GM04503 (cell line): ENCODE measurements at places on chromosomes 12 and 14.

- no peak for DNase-seq
Observed at GRCh38 chr12:93895089-93895445, 217.9 kb downstream of the CRADD start.

- DNase-seq, result no peak
Observed at GRCh38 chr12:46663318-46663717, 162.5 kb downstream of the SLC38A4 start.

DNA sequence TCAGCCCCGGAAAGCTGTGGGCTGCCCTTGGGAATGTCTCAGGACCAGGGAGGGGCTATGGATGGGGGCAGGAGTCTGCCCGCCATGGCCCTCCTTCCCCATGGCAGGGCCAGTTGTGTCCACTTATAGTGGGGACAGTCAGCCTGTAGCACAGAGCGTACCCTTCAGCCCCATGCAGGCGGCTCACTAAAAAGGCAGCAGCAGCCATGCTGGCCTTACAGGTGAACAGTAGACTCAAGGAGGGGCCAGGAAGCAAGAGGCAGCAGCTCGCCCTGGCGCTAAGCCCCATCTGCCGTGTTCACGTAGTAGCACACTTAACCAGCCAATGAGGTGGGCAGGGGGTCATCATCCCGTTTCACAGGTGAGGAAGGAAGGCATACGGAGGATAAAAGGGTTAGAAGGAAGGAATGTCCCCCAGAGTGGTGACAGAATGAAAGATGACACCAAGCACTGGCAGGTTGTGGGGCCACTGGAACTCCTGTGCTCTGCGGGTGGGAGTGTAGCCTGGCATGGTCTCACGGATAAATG, 52.7 kb downstream of the FAM222A start:
- DNase-seq, result no peak

DNA sequence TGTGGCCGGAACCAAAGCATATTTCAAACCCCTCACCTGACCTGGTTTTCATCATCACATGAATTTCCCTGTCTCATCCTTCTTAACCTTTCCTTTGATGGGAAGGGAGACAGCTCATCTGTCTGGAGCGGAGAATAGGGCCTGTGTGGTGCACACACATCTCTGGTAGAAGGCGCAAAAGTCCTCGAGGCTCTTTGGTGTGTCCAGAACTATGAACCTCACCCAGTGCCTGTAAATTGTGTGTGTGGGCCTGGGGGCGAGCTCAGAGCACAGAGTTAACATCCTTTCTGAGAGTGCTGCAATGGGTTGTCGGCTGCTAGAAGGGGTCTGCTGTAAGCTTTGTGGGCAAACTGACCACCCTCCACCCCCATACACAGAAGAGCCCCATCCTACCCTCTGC, 749 bp downstream of the GALNT6 start:
- no peak for DNase-seq

- DNase-seq, result peak; percentile 94
Observed at GRCh38 chr12:102539651-102540553, 59.5 kb upstream of the IGF1 start.

DNA sequence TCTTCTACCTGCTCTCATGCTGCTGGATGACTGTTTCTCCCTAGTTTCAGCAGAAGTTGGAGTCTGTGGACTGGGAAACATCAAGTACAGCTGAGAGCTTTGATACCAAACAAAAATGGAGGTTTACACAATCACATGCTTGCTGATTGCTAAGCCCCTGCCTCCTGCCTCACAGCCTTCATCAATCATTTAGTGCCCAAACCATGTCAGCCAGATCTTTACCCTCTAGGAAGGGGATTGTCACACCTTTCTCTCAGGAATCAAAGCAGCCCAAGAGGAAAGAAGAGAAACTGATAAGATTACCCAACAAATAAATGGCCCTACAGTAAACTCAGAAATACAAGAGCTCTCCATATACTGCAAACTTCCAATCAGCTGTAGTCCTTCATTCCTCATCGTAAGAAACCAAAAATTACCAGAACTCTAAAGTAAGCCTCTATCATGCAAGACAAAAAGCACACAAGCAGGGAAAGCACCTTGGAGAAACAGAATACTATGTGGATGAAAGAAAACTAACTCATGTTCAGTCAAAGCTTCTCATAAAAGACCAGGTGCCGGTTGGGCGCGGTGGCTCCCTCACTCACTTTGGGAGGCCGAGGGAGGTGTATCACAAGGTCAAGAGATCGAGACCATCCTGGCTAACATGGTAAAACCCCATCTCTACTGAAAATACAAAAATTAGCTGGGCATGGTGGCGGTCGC, 63.6 kb upstream of the RESF1 start:
- no peak for DNase-seq

DNA sequence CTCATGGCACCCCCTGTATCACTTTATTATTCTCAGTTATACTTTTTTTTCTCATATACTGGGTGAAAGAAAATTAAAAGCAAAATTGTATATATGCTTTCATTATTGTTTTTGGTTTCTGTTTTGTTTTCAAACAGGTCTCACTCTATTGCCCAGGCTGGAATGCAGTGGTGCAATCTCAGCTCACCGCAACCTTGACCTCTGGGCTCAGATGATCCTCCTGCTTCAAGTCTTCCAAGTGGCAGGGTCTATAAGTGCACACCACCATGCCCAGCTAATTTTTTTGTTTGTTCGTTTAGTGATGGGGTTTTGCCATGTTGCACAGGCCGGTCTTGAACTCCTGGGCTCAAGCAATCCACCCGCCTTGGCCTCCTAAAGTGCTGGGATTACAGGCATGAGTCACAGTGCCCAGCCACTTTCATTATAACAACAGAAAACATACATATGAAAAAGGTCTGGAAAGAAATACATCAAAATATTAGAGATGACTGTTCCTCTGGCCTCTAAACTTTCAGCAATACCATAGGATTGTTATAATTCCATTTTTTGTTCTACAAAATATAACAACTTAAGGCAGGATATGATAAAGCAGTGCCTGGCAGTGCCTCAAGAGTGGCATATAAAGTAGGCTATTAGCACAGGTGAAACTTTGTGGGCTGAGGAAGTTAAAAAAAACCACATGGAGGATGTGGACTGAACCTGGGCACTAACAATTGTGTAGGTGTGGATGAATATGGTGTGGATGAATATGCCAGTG, 5.8 kb upstream of the NTN4 start:
- DNase-seq, result no peak

DNA sequence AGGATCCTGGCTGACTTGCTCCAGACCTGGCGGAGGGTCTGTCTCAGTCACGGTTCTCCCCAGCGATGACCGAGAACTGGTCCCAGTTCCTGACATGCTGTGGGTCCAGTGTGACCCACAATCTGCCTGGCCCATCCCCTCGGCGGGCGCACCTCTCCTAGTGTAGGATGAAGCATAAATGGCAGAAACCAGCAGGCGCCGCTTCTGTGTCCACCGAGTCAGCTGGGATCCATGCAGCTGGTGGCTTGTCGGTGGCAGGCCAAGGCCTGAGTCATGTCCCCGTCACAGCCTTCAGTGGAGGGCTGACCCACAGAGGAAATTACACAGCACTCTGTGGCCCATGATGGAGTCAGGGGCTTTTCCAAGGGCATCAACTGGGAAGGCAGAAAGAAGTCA, 38.5 kb downstream of the NFKBIA start:
- peak; percentile 22 for DNase-seq

DNA sequence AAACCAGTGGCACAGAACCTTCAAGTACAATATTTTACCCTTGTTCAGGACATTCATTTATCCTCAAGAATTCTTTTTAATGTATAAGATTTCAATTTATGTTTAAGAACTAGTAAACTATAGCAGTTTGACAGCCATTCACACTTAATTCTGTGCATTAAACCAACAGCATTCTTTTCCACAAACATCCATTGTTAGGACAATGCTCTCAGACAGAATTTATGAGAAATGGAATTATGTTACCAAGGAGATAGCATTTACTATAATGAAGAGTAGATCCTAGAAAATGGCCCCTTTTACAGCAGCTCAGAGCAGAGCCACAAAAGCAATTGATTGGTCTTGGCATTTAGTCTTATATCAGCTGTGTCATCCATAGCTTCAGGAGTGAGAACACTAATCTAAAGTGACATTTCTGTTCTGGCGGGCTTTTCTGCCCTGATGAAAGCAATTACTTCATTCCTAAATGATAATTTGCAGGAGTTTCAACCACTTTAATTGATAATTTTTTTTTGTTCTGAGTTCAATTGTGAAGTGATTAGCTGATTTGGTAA, 268.9 kb downstream of the NPAS3 start:
- no peak for DNase-seq

GRCh38 chr14:102431751-102432150, 69.0 kb downstream of the TECPR2 start:
- no peak for DNase-seq

- no peak for DNase-seq
Observed at GRCh38 chr12:108043286-108043685, 85.8 kb upstream of the WSCD2 start.

- DNase-seq, result peak; percentile 20
Observed at GRCh38 chr12:80937391-80938238, at the start of gene LIN7A. LIN7A (minus strand) TSS chr12:80937934; CDS start chr12:80937722, 212 bp downstream.

DNA sequence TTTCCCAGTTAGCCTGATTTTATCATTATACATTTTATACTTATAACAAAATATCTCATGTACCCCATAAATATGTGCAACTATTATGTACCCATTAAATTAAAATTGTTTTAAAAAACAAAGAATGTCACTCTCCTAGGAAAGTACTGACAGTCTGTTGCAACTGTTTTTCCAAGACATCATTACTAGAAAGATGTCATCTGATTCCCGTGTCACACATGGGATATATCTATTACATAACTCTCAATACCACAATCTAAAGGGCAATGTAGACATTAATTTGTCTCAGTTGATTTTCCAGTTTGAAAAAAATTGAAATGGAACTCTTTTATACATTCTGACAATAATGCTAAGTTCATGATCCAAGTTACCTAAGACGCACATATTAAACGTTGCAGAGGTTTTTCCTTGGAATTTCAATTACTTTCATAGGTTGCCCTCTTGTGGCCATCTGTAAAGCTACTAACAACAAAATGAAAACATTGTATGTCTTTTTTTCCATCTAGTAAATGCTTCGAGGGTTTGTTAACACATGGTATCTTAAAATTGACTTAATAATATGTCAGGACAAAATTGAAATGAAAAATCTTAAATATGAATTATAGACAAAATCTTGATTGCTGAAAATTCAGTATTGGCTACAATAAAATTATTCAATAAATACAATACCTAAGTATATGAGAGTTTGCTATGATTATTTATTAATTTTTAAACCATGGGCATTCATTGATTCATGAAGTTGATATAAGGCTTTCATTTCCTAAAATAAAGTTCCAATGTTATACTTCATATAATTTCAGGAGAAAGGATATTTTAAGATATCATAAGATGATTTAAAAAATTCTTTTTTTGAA, 131.6 kb downstream of the PPFIA2 start:
- no peak for DNase-seq

- no peak for DNase-seq
Observed at GRCh38 chr12:129863938-129864337, 39.9 kb downstream of the TMEM132D start.
